Mesenteric fat pad (tissue), 1 donor: ENCODE measurements at places on chromosomes 4 and X.

GRCh38 chr4:164023214-164023613, 528.7 kb downstream of the TMA16 start:
- DNase-seq: no peak

DNA sequence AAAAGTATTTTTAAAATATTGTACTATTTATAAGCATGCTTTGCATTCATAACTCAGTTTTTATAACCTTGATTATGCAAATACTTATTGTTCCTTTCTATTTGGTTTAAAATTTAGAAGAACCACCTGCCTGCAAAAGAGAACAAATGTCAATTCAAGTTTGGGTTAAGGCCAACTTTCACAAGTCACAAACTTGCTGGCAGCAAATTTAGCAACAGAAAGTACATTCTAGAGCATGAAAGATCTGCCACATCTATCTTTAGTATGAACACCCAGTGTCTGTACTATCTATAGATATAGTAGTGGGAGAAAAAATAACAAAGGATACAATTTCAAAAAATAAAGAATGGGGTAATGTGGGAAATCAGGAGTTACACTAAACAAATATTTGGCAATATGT, 1014.2 kb downstream of the C4orf33 start:
- DNase-seq: no peak

DNA sequence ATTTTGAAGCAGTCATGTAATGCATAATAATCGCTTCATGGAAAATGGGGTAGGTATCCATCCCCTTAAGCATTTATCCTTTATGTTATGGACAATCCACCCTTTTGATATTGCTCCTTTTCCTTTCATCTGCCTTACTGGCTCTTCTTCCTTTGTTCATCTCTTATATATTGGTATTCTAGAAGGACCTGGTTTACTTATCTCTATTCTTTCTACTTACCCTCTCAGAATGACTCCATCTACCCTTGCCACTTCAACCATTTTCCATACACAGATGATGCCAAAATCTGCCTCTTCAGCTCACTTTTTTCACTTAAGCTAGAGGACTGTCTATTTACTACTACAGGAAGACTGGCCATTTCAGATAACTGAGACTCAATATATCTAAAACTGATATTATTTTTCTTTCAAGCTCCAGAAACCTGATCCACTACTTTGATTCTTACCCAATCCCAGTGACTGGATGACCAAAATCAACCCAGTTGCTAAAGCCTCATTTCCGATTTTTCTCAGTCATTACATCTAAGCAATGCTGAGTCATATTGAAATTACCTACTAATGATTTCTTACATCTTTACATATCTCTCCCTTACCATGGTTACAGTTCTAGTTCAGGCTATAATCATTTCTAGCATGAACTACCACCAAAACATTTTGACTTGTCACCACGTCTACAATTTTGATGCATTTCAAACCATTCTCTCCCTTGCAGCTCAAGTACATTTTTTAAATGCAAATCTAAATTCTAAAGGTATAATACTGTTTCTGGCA, 93.7 kb downstream of the FAAH2 start:
- no peak for DNase-seq

DNA sequence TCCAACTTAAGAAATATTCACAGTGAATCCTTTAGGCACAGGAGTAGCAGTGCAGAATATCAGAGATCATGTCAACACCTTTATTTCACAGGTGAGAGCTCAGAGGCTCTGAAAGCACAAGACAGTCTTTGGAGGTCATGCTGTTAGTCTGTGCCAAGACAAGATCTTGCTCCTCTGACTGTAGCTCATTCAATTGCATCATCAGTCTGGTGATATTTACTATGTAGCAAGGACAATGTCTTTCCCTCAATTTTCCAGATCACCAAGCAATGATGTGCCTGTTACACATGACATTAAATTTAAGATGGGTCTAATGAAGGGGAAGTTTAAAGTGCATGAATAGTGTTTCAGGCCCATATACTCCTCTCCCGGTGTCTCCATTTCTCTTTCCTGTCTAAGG, 277.5 kb downstream of the IL15 start:
- no peak for DNase-seq

GRCh38 chr4:155999725-156000124, 46.1 kb upstream of the CTSO start:
- DNase-seq: no peak

- no peak for DNase-seq
These were observed 19.2 kb upstream of the TNIP3 start for GRCh38 chr4:121183361-121183760.

GRCh38 chrX:72015383-72015782, 104.7 kb downstream of the NHSL2 start:
- DNase-seq: no peak

DNA sequence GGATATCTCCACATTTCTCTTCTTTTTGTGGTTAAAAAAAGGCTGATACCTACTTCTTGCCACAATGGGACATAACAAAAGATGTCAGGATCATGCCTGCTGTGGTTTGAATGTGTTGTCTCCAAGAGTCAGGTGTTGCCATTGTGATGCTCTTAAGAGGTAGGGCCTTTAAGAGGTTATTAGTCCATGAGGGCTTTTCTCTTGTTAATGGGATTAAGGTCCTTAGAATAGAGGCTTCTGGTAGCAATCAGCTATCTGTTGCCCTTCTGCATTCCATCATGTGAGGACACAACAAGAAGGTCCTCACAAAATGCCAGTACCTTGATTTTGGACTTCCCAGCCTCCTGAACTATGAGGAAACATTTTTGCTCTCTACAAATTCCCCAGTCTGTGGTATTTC, 191.4 kb downstream of the GBA3 start:
- no peak for DNase-seq

DNA sequence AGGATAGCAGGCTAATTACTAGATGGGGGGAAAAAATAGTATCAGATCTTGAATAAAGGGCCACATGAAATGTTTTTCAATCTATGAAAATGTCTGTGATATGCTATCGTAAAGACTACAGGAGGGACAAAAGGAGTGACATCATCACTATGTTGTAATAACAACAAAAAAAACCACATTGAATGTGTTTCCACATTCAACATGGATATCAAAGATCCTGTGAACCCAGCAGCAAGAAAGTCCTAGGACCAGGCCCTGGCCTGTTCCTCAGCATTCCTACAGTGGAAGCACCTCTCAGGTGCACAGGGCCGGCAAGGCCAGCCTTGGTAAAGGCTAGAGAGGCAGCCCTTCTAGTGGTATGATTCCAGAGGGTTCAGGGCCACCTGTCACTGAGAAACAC, 118.3 kb downstream of the RELL1 start:
- no peak for DNase-seq

DNA sequence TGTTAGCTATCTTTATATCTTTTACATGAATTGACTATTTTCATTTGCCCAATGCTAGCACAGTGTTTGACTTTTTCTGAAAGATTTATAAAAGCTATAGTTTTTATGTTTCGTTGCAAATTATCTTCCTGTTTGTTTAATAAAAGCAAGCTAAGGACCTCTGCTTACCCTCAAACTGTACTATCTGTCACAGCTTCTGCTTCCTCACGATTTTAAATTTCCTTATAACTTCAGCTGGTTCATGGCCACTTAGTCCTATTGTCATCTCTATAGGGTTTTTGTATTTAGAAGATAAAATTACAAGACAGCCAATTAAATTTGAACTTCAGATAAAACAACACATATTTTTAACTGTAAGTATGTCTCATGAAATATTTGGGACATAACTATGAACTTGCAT, 494.0 kb downstream of the PDGFC start:
- DNase-seq: no peak

GRCh38 chrX:119398587-119398973, 556 bp upstream of the SLC25A43 start:
- no peak for DNase-seq

GRCh38 chrX:73581002-73581628, 18.1 kb downstream of the CHIC1 start:
- DNase-seq: no peak
